ENCODE measurements at places on chromosomes 7 and 10.

DNA sequence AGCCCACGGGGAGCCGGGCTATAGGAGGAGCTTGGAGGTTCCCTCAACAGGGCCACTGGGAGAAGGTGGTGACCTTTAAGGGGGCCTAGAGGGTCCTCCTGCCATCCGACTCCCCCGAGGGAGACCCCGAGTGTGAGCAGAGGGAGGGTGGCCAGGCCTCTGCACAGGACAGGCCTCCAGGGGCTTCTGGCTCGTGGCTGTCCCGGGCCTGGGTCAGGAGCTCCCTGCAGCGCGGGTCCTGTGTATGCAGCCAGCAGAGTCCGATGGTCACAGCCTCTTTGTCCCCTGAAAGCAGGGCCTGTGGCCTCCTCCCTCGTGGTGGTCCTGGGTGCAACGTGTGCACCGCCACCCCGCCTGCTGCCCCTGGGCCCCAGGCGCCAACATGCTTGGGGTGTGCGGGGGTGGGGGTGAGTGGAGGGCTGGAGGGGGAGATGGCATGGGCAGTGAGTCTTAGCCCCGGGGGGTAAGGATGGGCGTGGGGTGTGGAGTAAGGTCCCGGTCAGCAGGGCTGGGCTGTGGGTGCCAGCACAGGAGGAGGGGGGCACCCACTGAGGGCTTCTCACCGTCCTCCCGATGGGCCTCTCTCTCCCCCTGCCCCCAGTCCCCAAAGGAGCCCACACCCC is 27.1 kb downstream of the UNCX start:
- DNase-seq = no peak

DNA sequence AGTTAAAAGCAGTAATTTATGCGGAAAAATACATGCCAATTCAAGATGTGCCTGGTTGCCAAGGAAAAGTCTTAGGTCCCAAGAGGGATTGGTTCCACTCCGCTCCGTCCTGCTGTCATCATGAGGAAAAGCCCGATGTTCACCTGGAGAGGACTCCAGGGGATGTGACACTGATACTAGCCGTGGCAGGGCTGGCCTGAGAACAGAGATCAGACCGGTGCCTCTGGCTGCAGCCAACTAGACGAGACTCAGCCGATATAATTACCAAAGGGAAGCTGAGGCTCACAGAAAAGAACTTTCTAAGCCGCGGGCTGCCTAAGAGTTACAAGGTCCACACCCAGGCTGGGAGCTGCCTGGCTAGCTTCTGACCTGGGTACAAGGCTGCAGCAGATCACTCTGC is 81.3 kb upstream of the UNC5B start:
- no peak for DNase-seq

GRCh38 chr10:6200734-6201515 is 1.8 kb upstream of the PFKFB3 start:
- no peak for DNase-seq

DNA sequence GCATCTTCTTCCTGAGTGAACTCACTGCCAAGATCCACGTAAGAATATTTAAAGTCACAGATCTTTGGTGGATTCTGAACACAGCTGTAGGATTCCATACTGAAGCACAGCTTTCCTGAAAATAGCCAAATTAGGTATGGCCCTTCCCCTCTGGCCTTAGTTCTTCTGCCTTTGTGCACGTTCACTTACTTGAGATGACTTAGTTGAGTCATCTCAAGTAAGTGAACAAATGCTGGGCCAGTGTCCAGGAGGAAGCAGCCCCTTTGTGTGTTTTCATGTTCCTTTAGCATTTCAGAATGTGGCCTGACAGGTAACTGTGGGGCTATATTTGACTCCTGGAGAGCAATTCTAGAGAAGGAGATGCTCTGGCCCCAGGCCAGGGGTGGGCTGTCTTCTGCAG is 51.5 kb downstream of the CCNY start:
- DNase-seq = no peak

DNA sequence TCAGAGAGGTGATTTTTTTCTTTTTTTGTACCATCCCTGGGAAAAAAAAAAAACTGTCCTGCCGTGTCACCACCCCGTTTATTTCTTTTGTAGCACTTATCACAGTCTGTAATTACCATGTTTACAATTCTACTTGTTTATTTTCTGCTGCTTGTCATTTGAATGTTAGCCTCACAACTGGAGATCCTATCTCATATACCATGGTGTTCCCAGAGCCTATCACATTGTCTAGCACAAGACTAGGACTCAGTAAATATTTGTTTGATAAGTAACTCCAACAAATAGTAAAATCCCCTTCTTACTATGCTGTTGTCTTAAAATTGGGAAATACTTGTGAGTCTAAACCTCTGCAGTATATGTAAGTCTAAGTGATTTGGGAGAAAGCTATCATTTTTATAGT is 36.0 kb downstream of the MKLN1 start:
- DNase-seq = no peak

- no peak for DNase-seq
Observed at GRCh38 chr10:119502618-119503155, 39.8 kb downstream of the RGS10 start.

- DNase-seq = no peak
Observed at GRCh38 chr10:34479520-34480179, 335.4 kb downstream of the PARD3 start.

DNA sequence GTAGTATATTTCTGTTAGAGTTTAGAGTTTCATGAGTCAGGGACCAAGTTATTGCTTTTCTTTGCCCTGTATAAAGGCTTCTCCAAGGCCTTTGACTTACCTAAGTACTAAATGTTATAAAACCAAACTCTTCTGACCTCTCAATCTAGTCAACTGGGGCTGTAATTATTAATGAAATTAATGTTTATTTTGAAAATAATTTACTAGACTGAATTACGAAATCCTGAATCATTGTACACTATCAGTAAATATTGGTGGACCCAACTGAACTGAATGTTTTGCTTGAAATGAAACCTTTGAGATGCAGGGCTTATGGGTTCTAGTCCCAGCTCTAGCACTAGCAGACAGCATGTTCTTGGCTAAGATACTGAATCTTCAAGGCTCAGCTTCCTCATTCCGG is 1.7 kb upstream of the CYP2C9 start:
- DNase-seq = no peak

DNA sequence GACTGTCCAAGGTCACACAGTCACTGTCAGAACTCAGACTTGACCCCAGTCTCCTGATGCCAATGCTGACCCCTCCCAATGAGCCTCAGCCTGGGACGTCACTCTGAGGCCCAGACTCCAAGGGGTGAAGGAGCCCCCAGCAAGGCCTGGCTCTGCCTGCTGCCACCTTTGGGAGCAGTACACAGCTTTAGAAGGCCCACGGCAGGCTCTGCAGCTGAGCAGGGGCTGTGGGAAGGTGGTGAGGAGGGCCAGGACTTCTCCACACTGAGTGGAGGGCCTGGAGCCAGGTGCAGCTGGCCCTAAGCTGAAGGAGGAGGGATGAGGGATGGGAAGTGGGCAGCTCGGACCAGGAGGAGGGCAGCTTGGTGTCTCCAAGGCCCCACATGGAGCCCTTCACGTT is 23.9 kb upstream of the ZMIZ1 start:
- DNase-seq = no peak

DNA sequence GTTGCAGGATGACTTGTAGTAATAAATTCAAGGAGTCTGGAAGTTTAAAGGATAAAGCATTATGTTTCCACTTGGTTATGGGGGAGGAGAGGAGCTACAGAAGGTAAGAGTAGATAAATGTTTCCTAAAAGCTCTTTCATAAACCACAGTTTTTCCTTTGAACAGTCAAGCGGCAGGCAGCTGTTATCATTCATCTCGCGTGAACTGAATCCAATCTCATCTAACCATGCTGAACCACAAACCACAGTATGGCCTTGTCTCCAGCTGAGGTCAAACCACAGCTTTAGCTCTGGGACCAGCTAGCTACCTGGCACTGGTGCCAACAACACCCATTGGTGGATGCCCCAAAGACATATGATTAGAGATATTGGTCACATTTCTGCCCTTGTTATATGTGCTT is 63.3 kb downstream of the NOC3L start:
- DNase-seq = no peak

GRCh38 chr7:8005279-8005678 is 36.7 kb downstream of the GLCCI1 start:
- no peak for DNase-seq

DNA sequence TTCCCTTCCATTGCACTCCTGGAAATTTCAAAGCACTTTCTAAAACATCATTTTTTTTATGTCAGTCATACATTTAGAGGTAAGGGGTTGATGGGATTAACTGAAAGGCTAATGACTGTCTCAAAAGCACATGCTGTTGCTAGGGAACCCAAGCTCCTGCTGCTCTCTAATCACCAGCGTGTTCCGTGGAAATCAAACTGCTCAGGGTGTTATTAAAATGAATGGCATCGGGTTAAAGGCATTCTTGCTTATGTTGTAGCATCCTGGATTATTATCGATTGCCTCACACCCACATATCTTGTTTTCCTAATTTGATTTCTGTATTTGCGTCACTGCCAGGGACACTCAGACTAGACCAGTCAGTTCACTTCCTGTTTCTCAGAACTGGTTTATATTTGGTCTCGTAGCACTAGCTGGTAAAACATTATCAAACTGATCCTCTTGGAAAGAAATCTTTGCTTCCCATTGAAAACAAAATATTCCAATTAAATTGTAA is 216.5 kb upstream of the MKLN1 start:
- peak; percentile 34 for DNase-seq

- no peak for DNase-seq
Observed at GRCh38 chr7:138244606-138245005, 168.3 kb downstream of the AKR1D1 start.

GRCh38 chr10:102665904-102666509 is 21.7 kb downstream of the TRIM8 start:
- DNase-seq = no peak

- no peak for DNase-seq
Observed at GRCh38 chr10:12459340-12459739, 110.0 kb downstream of the CAMK1D start.

DNA sequence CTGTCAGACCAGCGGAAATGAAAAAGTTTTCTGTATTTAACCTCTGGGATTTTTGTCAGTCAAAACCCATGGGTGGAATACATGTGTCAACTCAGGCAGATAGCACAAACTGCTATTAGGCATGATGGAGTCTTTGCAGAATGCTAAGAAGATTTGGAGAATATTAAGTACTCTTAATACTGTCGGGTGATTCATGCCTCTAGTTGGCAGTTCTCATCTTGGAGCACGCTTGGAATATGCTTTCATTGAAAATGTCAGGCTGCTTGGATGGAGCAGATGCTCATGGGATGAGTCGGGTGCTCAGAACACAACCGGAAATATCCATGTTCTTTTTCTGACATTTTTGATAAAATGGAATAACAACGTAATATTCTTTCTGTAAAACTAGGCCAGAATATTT is 27.6 kb upstream of the PRKG1 start:
- no peak for DNase-seq

DNA sequence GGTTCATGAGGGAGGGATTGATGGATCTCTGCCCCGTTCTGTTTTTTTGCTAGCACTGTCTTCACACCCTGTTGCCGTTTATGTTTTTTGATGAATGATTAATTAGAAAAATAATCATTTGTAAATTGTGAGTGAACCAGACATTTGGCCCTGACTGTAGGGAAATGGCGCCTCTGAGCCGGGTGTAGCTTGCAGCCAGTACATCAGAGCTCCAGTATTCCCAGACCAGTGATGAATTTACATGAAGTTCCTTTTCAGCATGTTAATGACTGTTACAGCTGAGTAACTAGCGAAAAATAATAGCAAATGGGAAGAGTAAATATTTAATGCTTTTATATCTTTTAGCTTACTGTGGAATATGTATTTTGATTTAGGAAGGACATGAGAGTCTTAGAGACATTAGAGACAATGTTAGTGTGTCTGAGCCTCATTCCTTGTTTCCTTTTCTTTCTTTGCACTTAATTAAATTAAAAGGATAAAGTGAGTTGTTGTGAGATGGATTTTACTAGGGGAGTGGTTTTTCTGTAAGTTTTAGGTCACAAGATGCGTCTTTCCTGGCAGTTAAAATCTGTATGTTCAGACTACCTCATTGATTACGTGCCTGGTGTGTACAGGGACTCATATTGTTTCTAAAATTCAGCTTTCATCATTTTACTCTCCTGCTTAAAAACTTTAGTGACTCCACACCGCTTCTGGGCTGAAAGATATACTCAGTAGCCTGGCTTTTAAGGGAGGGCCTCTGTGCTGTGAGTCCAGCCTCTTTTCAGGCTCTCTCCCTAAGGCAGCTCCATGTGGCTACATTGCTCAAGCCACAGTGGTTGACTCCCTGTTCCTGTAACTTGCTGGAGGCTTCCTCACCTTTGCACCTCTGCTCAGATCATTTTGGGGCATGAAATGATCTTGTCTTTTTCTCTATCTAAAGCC is 86.4 kb downstream of the AUTS2 start:
- DNase-seq = no peak

- no peak for DNase-seq
Observed at GRCh38 chr10:8705415-8705814, 650.9 kb downstream of the GATA3 start.

DNA sequence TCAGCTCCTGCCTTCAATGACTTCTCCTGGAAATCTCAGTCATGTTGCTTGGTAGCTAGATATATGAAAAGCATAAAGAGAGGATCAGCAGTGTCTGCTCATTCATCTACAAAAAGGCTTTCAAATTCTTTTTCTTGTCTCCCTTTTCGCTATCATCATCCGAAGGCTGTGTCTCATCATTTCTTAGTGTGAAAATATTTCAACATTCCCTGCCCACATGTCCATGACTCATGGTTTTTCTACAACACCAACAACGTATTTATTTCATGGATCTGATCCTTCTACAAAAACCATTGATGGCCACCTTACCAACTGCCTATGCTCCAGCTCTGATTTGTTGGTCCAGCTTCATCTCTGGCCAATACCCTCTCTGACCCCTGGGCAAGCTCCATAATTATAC is 472.5 kb upstream of the GHITM start:
- no peak for DNase-seq

GRCh38 chr7:27647489-27647888 is 15.2 kb downstream of the HIBADH start:
- no peak for DNase-seq

DNA sequence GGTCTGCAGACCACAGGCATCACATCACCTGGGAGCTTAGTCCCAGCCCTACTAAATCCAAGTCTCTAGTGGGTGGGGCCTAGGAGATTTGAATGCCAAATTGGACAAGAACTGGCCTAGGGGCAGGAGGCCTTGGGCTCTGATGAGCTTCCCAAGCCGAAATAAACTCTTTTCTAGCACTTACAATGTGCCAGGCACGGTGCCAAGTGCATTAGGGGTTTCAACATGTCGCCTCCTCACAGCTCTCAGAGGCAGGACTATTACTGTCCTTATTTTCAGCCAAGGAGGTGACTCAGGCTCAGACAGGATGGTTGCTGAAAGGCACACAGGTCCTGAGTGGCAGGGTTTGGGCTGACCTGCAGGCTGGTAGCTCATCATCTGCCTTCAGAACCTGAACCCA is 9.2 kb upstream of the CPA1 start:
- no peak for DNase-seq

GRCh38 chr10:59905066-59905730 is 1.2 kb downstream of the CCDC6 start:
- no peak for DNase-seq

GRCh38 chr10:49458869-49459268 is 63.0 kb upstream of the DRGX start:
- DNase-seq = no peak

GRCh38 chr10:92064506-92064905 is 140.9 kb downstream of the BTAF1 start:
- DNase-seq = no peak

- no peak for DNase-seq
Observed at GRCh38 chr10:73590881-73591799, at the start of gene USP54. Gene USP54 (minus strand): TSS chr10:73591342. CDS start chr10:73575658, 15,684 bp downstream.

GRCh38 chr7:98297626-98298286 is 16.3 kb downstream of the BRI3 start:
- DNase-seq = no peak

Data from SHP77 treated with DMSO at 0.1 percent for 48 hours (cell line).